ENCODE measurements at places on chromosomes 4 and X. TPM values are rescaled to one million over a fixed set of nuclear protein-coding genes. Genes with fewer than 3 reads are reported as not detected.

- no peak overlapping the region for H3K27ac ChIP-seq
- DNase-seq = no peak
- H3K27me3 ChIP-seq = no peaks in the 10 kb centered on the region
- no peaks in the 10 kb centered on the region for H3K4me1 ChIP-seq
These were observed 76.8 kb upstream of the RBMXL3 start for GRCh38 chrX:115112411-115112810.

DNA sequence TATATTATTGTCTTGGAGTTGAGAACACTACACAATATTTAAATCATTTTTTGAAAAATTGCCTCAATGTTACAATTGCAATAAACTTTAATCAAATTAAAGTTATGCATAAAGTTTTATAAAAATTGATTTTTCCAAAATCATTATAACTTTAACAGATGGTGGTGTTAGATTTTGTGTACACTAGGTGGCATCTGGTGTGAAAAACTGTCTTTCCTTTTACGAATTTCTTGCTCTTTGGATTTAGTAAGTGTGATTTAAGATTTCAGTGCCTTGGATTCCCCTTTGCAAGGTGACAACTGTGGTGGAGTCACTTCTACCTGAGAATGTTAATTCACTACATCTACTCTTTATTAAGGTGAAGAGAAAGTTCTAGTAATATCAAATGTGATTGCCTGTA, 91.6 kb downstream of the AREG start:
- no peak for DNase-seq
- no peak overlapping the region for H3K27ac ChIP-seq
- no peak overlapping the region for H3K4me3 ChIP-seq
- H3K27me3 ChIP-seq = no peaks in the 10 kb centered on the region
- no peaks in the 10 kb centered on the region for H3K36me3 ChIP-seq

Gene MAGIX
- polyA plus RNA-seq = 0.21 TPM

Gene TMLHE
- polyA plus RNA-seq = 12.8 TPM

DNA sequence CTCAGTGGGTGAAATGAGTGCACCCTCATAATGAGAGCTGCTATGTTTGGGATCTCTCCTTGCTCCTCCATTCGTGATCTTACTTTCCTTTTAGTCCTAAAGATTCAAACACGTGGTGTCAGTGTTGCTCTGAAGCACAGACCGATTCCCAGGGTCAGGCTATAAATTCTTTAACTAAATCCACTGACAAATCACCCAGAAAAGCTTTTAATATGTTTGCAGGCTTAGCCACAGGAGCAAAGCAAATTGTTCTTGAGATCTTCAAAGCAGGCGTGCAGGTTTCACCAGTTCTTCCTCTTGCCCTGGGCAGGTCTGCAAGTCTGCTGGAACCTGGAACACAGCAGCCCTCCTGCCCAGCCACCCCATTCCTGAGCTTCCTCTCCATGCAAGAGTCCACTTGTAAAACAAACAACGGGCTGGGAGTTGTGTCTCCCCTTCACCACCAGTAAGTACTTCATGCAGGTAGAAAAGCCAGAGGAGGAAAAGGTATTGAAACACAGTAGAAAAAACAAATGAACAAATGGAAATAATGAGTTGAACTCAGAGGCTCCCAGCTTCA, 70.1 kb upstream of the ENPP6 start:
- H3K4me1 ChIP-seq = peaks cover 28% of the 10 kb centered on the region
- no peaks in the 10 kb centered on the region for H3K36me3 ChIP-seq
- no peak overlapping the region for H3K27ac ChIP-seq

DNA sequence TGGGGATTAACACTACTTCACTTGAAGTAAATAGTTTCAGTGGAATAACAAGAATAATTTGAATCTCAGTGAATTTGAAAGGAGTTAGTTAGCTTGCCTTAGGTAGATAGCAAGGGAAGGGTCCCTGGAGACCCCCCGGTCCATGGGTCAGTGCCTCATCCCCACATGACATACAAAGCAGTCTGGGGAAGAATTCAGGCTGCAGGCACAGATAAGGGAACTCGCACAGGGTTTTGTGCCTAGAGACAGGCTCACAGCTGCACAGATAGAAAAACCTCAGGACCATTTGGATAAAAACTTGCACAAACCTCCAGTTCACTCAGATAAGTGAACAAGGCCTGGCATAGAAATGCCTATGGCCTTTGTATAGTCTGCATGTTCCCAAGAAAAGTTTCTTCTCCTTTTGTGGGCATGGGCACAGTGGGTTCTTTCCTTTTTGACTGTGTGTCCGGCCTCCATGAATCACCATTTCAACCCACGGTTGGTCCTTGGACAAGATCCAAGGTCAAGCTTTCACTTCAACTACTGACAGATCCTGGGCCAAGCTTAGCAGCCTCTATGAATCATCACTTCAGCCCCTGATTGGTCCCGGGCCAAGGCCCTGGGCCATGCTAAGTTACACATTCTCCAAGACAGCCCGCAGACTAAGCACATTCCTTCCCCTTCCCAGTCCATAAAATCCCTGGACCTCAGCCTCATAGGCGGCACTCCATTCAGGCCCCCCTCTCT, 108.3 kb upstream of the KLHL4 start:
- no peaks in the 10 kb centered on the region for H3K27me3 ChIP-seq
- H3K36me3 ChIP-seq = no peaks in the 10 kb centered on the region
- H3K27ac ChIP-seq = no peak overlapping the region
- DNase-seq = no peak
- no peaks in the 10 kb centered on the region for H3K4me1 ChIP-seq

DNA sequence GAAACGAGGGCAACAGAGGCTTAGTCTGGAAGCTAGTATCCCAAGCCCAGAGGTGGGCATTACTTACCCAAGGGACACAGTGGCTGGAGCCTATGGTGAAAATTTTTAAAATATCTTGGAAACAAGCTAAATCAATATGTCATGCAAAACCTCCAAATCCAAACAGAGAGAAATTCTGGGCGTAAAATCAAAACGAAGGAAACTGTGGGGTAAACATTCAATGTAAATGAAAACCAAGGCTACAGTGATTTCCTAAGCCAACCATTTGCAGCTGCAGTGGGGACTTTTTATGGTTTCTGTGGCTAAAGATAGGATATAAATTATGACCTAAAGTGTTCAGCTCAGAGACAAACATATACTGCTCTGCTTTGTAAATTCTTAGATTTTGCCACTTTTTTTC, 507.7 kb upstream of the DIAPH2 start:
- no peaks in the 10 kb centered on the region for H3K36me3 ChIP-seq
- no peak for DNase-seq
- H3K4me3 ChIP-seq = no peak overlapping the region
- no peaks in the 10 kb centered on the region for H3K4me1 ChIP-seq

- H3K4me1 ChIP-seq = peaks cover 25% of the 10 kb centered on the region
- no peaks in the 10 kb centered on the region for H3K36me3 ChIP-seq
- no peaks in the 10 kb centered on the region for H3K27me3 ChIP-seq
- DNase-seq = peak; percentile 75
These were observed 45.5 kb downstream of the VGLL1 start for GRCh38 chrX:136577552-136577951.

GRCh38 chr4:80875642-80876041, 154.9 kb upstream of the BMP3 start:
- no peak overlapping the region for H3K27ac ChIP-seq
- DNase-seq = no peak
- no peak overlapping the region for H3K4me3 ChIP-seq
- H3K4me1 ChIP-seq = no peaks in the 10 kb centered on the region
- H3K27me3 ChIP-seq = no peaks in the 10 kb centered on the region

DNA sequence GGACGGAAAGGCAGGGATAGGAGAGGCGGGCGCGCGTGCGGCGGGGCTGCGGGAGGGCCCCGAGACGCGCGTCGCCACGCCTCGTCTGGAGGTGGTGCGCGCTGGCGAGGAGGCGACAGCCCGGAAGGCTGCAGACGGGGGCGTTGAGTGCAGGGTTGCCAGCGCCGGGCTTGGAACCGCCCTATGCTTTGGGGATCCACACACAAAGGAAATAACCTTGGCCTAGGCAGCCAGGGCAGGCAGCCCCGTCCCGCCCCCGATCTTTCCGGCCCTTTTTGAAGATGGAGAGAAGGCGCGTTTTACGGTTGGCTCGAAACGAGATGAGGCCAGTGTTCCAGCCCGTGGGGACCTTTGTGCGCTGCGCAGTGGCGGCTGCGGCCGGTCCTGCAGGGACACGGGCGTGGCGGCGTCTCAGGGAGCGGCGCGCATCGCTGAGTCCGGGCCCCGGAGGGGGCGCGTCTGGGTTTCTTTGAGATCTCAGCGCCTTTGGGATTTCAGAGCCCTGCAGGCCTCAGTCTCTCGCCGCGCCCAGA, 50.8 kb upstream of the TRIM2 start:
- peak overlapping the region; percentile 75 for H3K4me3 ChIP-seq
- no peaks in the 10 kb centered on the region for H3K36me3 ChIP-seq
- H3K27ac ChIP-seq = peak overlapping the region; percentile 67
- no peaks in the 10 kb centered on the region for H3K27me3 ChIP-seq
- H3K4me1 ChIP-seq = peaks cover 30% of the 10 kb centered on the region

Gene PAGE5
- polyA plus RNA-seq = 4.9 TPM

- H3K27ac ChIP-seq = peak overlapping the region; percentile 72
- H3K27me3 ChIP-seq = peaks cover 9% of the 10 kb centered on the region
- H3K36me3 ChIP-seq = no peaks in the 10 kb centered on the region
- H3K4me3 ChIP-seq = peak overlapping the region; percentile 78
These were observed 5.7 kb downstream of the SPON2 start for GRCh38 chr4:1166509-1167243.

GRCh38 chr4:81470456-81471297, 1.0 kb downstream of the RASGEF1B start:
- H3K27me3 ChIP-seq = no peaks in the 10 kb centered on the region
- H3K27ac ChIP-seq = peak overlapping the region; percentile 83
- H3K4me3 ChIP-seq = peak overlapping the region; percentile 94
- no peaks in the 10 kb centered on the region for H3K36me3 ChIP-seq

DNA sequence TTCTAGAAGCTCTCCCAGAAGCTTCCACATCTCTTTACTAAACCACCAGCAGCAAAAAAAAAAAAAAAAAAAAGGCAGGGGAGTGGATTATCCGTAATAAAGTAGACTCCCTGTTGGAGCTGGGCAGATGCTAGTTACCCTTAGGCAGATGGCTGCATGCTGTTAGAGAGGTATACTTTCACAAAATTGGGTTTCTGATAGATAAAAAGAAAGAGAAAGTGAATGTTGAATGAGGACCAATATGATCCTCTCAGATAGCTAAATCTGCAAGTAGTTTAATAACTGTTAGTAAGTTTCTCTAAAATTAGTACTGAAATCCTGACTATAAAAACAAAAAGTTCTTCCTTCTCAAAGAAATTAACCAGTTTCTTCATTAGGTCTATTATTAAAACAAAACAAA, 195.4 kb downstream of the ANAPC10 start:
- H3K36me3 ChIP-seq = no peaks in the 10 kb centered on the region
- H3K4me1 ChIP-seq = no peaks in the 10 kb centered on the region
- H3K27me3 ChIP-seq = no peaks in the 10 kb centered on the region
- DNase-seq = no peak
- H3K27ac ChIP-seq = no peak overlapping the region

DNA sequence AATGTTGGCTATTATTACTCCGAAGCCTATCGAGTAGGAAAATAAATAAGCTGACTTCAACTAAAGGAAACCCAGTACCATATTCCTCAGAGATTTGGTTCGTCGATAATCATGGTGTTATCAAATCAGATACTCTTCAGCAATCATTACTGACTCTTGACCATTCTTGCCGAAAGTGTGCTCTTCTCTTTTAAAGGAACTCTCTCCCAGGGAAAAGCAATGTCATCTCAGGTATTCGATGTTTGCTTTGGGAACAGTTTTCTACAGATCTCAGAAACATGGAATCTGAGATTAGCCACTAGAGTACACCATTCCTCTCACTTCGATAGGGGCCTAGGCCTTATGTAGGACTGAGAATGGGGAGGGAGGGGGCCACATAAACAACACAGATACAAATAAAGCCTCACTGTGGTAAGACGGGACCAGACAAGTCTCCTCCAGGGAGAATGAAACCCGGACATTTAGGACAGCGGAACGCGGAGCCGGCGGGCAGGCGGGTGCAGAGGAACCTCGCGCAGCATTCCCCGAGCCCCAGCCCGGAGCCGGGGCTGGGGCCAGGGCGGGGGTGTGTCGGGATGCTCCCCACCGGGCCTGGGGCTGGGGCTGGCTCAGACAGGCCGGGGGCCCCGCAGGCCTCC, 581 bp downstream of the DNAJB14 start:
- no peak for DNase-seq
- H3K36me3 ChIP-seq = peaks cover 8% of the 10 kb centered on the region
- peaks cover 67% of the 10 kb centered on the region for H3K4me1 ChIP-seq
- H3K4me3 ChIP-seq = peak overlapping the region; percentile 62
- no peaks in the 10 kb centered on the region for H3K27me3 ChIP-seq

Gene CCDC149
- polyA plus RNA-seq = not detected

DNA sequence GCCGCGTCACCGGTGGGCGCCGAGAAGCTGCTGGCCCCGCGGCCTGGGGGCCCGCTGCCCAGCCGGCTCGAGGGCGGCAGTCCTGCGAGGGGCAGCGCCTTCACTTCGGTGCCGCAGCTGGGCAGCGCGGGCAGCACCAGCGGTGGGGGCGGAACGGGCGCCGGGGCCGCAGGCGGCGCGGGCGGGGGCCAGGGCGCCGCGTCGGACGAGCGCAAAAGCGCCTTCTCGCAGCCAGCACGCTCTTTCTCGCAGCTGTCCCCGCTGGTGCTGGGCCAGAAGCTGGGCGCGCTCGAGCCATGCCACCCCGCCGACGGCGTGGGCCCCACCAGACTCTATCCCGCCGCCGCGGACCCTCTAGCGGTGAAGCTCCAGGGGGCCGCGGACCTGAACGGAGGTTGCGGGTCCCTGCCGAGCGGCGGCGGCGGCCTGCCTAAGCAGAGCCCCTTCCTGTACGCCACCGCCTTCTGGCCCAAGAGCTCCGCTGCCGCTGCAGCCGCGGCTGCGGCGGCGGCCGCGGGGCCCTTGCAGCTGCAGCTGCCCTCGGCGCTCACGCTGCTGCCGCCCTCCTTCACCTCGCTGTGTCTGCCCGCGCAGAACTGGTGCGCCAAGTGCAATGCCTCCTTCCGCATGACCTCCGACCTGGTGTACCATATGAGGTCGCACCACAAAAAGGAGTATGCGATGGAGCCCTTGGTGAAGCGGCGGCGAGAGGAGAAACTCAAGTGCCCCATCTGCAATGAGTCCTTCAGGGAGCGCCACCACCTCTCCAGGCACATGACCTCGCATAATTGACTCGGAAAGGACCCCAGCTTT, 5.6 kb downstream of the PRDM8 start:
- H3K4me1 ChIP-seq = peaks cover 10% of the 10 kb centered on the region
- H3K4me3 ChIP-seq = peak overlapping the region; percentile 77
- H3K27ac ChIP-seq = peak overlapping the region; percentile 82
- H3K36me3 ChIP-seq = no peaks in the 10 kb centered on the region
- DNase-seq = peak; percentile 65

Gene BEX1
- not detected for polyA plus RNA-seq

DNA sequence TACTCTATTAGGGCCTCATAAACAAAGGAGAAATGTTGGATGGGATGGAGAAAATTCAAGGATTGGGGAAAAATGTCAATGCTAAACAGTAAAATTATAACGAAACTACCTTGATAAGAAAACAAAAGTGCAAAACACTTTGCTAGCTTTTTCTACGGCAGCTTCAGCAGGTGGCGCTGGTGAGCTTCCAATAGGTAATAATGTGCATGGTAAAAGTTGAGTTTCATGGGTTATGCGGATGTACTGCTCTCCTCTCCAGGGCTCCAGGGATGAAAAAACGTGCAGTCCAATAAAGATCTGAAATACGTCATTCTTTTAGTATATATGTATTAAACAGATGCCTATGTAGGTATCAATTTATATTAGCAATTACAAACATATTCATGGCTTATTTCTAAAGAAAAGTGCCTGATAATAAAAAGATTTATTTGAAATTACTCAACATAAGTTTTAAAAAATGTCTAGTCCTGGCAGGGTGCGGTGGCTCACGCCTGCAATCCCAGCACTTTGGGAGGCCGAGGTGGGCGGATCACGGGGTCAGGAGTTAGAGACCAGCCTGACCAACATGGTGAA, 239.6 kb downstream of the GRXCR1 start:
- DNase-seq = peak; percentile 29
- H3K4me1 ChIP-seq = no peaks in the 10 kb centered on the region
- H3K4me3 ChIP-seq = no peak overlapping the region
- H3K36me3 ChIP-seq = no peaks in the 10 kb centered on the region

Gene CXCR3
- polyA plus RNA-seq = 153 TPM
